A673 (cell line): ENCODE measurements at places on chromosomes 16 and 17.
A peak's percentile ranks its signal among the peaks of the same experiment; 100 is the strongest.

GRCh38 chr16:68526143-68526781 lies 12.8 kb upstream of the ZFP90 start:
- no peak for DNase-seq

- peak; percentile 50 for DNase-seq
Measured at GRCh38 chr16:85395913-85396878, 216.9 kb upstream of the GSE1 start.

DNA sequence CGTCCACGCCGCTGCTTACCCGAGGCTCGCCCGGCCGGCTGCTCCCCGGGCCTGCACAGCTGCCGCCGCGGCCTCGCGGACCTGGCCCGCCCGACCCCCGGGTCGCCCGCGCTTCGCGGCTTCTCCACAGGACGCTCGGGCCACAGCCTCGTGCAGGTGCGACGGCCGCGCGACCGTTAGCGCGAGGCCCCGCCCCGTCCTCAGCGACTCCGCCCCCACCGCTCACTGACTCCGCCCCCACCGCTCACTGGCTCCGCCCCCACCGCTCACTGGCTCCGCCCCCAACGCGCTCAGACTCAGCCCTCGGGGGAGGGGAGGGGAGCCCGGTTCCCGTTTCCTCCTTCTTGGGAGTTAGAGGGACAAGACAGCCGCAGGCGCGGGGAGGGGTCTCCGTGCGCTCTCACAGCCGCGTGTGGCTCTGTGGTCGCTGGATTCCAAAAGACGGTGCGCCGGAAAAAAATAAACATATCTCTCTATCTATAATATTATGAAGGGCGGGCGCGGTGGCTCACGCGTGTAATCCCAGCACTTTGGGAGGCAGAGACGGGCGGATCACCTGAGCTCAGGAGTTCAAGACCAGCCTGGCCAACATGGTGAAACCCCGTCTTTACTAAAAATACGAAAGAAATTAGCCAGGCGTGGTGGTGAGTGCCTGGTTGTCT lies at the start of gene MEIOB:
TSS of gene MEIOB (minus strand) at position 191 of the 662 bp plus-strand sequence. CDS start 3,989 bp downstream, outside the sequence.
- peak; percentile 52 for DNase-seq

- no peak for DNase-seq
Measured at GRCh38 chr17:21263376-21263775, 10.2 kb upstream of the NATD1 start.

GRCh38 chr17:19369846-19370492 lies 7.4 kb upstream of the B9D1 start:
- no peak for DNase-seq

DNA sequence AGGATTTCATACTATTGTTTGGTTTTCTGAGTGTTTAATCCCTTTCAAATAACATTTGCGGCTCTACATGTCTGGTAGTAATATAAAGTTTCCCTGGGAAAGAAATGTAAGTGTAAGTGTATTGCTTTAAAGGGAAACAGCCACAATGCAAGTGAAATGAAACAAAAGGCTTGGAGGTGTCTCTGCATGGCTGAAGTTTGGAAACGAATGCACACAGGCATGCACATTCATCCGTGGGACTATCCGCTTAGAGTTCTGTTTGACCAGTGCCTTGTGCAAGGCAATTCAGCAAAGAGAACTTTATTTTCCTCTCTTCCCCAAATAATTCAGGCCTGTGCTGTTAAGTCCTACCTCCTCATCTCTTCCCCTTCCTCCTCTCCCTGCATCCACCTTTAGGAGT lies 56.1 kb upstream of the MRTFB start:
- DNase-seq = no peak

GRCh38 chr16:87687998-87688529 lies 77.7 kb downstream of the KLHDC4 start:
- DNase-seq = no peak

DNA sequence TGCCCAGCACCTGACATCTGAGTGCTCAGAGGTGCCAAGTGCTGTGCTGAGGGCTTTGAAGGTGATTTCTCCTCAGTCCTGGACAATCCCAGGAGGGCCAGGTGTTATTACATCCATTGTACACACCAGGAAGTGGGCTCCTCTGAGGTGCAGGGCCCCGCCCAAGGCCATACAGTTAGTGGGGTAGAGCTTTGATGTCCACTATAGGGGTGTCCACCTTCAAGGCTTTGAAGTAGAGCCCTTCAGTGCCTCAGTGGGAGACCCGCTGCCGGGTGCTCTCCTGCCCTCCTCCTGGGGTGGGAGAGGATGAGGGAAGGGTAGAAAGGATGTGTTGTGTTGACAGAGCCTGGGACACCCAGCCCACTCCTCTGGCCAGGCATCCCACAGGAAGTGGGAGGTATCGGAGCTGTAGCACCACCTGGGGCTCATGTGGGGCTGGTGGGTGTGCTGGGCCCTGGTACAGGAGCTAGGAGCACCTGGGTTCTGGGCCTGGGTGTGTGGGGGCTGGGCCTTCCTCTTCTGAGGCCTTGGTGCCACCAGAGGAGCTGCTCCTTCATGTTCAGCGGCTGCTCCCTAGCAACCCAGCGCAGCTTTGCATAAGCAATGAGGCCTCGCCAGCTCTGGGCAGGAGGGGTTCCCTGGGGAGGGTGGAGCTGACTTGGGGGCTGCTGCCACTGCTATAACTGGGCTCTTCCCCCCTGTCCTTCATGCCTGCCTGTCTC lies 7.4 kb downstream of the LASP1 start:
- DNase-seq = peak; percentile 53

GRCh38 chr17:76492989-76493501 lies 8.2 kb downstream of the RHBDF2 start:
- DNase-seq = no peak

GRCh38 chr17:17994271-17995069 lies 21.8 kb downstream of the DRC3 start:
- peak; percentile 38 for DNase-seq

DNA sequence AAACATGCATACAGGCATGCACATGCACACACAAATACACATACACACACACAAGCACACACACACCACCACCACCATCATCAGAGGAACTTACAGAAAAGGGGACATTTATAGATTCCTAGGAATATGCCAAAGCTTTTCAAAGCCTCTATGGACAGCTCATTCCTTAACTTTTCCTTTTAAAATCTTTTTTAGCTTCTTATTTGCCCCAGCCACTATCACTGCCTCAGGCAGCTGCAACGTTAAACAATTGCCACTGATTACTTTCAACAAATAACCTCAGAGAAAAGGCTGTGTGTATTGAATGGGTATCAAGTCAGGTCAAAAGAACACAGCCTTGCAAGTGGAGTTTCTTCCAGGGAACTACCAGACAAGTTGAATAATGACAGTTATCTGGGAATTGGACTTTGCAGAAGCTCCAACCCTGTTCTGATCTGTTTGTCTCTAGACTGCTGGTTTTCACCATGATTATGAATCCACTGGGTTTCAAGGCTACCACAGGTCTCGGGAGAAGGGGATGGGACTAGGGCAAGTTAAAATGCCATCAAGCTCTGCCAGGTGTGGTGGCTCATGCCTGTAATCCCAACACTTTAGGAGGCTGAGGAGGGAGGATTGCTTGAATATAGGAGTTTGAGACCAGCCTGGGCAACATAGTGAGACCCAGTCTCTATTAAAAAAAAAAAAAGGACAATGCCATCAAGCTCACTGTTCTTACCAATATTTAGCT lies 21.9 kb upstream of the BEAN1 start:
- DNase-seq = no peak

GRCh38 chr16:19281246-19281645 lies 4.3 kb upstream of the CLEC19A start:
- no peak for DNase-seq

DNA sequence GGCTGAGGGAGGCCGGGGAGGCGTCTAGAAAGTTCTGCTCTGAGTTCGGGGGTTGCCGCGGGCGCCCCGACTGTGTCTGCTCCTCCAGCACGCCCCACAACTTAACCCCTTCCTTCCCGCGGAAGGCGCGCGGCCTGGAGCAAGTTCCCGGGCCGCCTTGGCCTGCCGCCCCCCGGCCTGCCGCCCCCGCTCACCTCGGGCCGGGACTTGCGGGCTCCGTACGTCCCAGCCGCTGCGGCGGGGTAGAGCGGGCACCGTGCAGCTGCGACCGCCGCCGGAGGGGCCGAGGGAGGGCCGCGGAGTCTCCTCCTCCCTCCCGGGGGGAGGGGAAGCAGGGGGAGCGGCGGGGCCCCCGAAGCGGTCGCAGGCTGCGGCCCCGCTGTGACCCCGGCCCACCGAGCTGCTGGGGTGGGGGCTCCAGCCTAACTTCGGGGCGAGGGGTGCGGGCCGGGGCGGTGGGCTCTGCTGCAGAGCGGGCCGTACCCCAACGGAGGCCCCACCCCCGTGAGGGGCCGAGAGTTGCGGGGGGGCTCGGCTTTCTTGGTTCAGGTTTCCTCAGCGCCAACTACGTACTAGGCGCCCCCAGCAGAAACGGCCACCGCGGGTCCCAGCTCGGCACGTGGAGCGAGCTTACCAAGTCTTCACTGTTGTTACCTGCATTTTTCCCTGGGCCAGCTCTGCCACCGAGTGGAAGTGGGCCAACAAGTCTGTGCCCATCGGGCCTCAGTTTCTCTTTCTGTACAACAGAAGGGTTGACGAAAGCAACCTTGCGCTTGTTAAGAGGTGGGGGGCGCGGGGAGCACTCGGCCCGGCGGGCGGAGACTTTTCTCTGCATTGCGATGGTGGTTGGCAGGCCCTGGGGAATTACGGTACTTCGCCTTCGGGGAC lies at the start of gene CCDC102A:
TSS of gene CCDC102A (minus strand) at position 266 of the 888 bp plus-strand sequence. CDS start 7,394 bp downstream, outside the sequence.
- peak; percentile 62 for DNase-seq

GRCh38 chr16:86297866-86298757 lies 212.2 kb upstream of the FOXF1 start:
- no peak for DNase-seq

GRCh38 chr16:84730406-84731106 lies 30.8 kb downstream of the USP10 start:
- peak; percentile 88 for DNase-seq

DNA sequence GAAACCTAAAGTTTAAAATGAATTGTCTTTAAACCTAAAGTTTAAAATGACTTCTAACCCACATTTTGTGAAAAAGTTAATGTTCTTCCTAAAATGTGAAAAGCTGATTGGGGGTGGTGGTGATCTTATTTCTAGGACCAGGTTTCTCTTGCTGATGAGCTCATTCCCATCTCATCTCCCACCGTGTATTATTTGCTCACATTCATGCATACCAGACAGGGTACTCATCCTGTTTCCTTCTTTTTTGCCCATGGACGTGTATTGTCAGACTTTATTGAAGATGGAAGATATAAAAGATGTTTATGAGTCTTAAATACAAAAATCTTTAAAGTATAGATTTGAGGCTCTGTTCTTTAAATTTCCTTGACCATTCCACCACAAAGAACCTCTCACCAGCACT lies 70.1 kb upstream of the MPHOSPH6 start:
- DNase-seq = no peak

DNA sequence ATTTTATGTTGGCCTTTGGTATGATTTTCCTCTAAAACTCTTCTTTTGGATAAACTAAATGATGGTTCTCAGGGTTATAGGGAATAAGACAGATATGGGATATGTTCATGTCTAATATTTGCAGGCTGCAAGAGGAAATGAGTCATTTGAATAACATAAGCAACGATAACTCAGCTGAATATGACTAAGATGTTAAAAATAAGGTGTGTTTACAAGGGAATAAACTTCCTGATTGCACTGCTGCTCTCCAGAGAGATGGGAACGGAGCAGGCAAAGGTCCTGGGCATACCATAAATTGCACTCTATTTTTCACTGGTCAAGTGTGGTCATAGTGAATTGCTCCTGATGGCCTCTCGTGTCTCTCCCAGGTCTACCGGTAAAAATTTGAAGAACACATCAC lies 666.2 kb downstream of the TOX3 start:
- DNase-seq = no peak

DNA sequence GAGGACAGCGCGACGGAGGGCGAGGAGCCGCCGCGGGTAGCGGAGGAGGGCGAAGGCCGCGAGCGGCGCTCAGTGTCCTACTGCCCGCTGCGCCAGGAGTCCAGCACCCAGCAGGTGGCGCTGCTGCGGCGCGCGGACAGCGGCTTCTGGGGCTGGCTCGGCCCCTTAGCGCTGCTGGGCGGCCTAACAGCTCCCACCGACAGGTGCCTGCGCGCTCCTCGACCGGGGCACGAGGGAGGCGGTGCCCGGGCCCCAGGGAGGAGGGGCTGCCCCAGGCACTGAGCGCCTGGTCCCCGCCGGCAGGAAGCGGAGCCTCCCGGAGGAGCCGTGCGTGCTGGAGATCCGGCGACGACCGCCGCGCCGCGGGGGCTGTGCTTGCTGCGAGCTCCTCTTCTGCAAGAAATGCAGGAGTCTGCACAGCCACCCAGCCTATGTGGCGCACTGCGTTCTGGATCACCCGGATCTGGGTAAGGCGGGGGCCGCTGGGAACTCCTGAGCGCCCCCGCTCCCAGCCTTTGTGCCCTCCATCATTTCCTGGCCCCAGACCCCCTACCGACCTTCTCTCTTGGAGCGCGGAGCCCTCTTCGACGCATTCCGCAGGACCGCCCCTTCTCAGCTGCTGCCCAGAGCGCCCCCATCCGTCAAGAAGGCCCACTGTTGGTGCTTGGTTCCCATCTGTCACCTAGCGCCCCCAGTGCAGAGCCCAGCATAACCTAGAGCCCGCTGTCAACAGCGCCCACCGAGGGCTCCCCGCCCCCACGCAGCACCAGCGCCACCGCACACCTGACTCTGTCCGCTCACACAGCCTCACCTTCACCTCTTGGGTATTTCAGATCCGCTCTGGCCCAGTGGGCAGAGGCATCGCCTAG lies 3.7 kb downstream of the C17orf50 start:
- DNase-seq = peak; percentile 82

DNA sequence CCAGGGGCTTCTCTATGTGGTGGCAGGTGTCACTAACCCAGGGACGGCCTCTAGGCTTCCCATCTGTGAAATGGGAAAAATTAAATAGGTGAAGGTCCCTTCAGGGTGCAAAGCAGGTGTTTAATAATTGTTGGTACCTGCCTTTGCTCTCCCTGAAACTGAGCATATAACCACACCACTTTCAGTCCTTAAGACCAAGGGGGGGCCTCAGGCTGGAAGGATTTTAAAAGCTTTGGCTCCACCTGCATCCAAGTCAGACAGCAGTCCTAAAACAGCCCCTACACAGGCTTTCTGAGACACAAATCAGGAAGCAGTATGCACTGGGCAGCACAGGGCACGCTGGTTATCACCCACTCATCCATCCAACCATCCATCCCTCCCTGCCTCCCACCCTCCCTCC lies 55.0 kb downstream of the TK2 start:
- no peak for DNase-seq

DNA sequence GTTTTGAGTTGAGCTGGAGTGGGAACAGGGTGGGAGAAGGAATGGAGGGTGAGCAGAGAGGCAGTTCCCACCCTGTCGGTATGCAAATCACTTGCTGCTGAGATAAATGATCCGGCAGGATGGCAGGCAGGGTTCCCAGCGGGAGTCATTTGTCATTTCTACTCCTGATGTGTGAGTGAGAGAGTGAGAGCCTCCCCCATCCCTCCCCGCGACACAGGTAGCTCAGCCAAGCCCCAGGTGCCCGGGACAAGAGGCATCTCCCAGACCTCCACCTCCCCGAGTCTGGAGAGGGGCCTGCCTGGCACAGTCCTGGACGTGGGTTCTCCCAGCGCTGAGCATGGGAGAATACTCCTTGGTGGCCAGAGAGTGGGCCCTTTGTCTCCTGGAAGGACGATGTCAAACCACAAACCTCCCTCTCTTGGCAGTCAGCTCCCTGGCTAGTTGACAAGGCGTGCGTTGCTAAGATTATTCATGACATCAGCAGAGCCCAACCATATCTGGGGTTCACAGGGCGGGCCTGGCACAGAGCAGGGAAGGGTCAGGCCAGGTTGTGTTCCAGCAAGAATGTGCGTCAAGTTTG lies 33.7 kb upstream of the TNRC6C start:
- peak; percentile 29 for DNase-seq
